Breast epithelium (tissue), 4 donors: ENCODE measurements at places on chromosomes 11 and 22.

DNA sequence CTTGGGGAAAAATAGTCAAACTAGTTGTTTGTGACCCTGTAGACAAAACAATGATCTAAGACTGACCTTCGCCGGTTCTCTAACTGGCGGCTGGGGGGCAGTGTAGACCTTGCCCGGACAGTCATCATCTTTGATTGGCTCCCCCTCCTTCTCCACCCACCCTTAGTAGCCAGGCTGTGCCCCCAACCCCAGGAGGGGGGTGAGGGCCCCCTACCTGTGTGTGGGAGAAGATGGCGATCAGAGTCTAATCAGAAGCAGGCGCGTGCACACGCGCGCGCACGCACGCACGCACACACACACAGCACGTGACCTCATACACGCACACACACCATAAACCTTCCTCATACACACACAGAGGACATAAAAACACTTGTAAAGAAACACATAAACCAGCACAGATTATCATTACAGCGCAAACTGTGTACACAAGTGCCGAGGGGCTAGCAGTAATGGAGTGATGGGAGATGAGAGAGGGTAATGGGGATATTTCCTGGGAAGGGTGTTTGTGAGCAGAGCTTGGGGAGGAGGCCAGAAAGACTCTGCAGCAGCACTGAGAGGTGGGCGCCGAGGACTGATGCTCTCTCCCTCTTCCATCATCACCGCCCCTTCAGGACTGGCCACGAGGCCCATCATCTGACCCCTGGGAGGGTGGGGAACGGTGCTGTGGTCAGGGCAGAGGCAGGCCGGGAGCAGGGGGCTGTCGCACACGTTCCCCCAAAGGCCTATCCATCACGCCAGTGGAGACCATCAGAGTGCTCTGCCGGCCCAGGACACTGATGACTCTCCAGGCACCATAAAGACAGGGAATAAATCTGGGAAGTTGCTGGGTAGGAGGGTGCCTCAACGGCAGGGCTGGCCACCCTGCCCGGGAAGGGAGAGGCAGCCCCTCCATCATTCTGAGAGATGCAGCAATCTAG is 12.2 kb downstream of the NECTIN1 start:
- H3K4me3 ChIP-seq = no peak overlapping the region
- no peaks in the 10 kb centered on the region for H3K27me3 ChIP-seq
- no peak overlapping the region for H3K27ac ChIP-seq
- no peak for DNase-seq
- H3K36me3 ChIP-seq = no peaks in the 10 kb centered on the region

DNA sequence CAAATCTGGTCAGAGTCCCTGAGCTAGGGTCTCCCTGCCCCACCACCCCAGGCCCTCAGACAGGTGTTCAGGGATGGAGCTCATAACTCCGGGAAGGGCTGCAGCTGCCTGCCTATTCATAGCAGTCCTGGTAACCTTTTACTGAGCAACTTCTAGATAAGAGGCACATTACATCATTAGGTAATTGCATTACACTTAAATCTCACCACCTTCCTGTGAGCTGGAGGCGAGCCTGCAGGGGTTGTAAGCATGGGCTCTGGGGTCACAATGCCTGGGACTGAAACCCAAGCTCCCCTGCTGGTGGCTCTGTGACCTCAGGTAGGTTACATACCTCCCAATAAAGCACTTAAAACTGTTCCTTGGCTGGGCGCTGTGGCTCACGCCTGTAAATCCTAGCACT is 22.5 kb downstream of the TP53I11 start:
- no peaks in the 10 kb centered on the region for H3K4me1 ChIP-seq
- no peak overlapping the region for H3K27ac ChIP-seq
- DNase-seq = no peak
- H3K4me3 ChIP-seq = no peak overlapping the region
- no peaks in the 10 kb centered on the region for H3K27me3 ChIP-seq

DNA sequence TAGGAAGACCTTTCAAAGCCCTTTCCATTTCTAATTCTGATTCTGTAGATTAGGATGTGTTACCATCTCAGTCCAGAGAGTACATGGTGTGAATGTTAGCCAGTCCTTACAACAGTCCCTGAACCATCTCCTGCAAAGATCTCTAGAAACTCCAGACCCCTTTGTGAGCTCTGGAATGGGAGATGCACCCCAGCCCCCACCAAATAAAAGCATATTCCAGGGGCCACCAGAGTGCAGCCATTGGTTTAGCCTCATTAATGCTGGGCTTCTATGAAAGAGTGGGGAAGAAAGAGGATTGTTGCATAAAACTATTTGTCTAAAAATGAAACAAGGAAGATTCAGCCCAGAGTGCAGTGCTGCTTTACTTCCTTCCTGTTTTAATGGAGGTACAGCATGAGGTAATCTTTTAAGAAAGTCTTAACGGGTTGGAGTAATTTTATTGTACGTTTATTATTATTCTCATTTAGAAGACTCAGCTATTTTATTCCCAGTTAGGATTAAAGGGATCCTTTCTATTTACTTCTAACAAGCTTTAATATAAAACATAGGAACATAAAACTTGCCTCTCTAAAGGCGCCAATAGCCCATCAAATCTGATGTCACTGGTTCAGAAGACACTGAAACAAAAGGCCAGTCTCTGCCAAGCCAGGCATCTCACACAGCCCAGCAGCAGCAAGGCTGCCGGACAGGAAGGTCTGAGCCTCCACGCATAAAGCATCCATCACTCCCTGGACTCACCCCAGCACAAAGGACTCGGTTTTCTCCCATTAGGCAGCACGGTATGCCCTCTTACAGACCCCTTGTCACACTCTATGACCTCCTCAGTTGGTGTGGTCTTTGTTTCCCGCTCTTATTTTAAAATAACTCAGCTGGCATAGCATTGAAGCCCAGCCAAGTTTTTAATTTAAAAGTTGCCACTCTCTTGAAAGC is 203.9 kb upstream of the BLID start:
- no peak overlapping the region for H3K4me3 ChIP-seq
- H3K36me3 ChIP-seq = no peaks in the 10 kb centered on the region
- no peak for DNase-seq
- H3K4me1 ChIP-seq = no peaks in the 10 kb centered on the region
- no peaks in the 10 kb centered on the region for H3K27me3 ChIP-seq

DNA sequence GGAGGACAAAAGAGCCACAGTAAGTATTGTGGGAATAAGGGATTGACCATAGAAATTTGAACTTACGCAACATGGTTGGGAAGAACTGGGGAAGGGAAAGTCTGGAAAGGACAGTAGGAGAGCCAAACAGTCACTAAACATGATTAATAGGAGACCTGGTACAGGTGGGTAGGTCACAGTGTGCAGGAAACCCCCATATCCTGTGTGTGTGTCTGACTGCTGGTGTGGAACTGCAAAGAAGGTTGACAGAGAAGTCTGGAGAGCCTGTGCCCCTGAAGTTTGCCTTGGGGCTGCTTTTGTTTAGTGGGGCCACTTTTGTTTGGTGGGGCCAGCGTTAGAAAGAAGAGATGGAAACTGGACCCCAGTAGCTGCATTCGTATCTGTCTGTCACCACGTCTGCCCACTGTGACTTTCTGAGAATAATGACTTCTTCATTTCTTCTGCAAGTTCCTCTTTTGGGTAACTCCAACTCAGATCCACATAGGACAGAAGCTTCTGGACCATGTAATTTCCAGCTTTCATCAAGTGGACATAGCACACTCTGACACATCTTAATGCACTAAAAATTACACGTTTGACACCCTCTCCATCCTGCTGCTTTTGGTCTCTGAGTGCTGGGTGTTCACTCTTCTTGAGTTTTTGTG is 126.8 kb upstream of the RAG2 start:
- H3K27ac ChIP-seq = no peak overlapping the region
- H3K36me3 ChIP-seq = no peaks in the 10 kb centered on the region
- no peaks in the 10 kb centered on the region for H3K27me3 ChIP-seq
- no peak for DNase-seq
- no peak overlapping the region for H3K4me3 ChIP-seq

DNA sequence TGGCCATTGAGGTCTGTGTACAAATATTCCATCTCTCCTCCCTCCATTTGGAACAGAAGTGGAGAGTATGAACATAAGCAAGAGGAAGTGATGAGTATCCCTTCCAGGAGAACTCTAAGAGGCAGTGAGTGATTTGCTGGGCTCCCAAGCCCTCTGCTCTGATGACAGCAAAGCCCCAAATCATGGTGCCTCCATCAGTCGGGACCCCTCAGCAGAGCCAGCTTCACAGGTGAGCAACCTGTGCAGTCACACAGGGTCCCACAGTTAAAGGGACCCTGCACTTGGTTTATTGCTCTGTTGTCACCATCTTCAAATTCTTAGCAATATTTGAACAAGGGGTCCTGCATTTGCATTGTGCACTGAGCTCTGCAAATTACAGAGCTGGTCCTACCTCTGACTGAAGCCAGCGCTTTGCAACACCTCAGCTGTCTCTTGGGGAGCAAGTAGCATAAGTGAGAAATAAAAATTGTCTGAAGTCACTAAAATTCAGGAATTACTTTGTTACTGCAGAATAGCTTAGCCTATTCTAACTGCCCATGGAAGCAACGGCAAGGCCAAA is 466.4 kb downstream of the MN1 start:
- no peak overlapping the region for H3K4me3 ChIP-seq
- H3K27me3 ChIP-seq = no peaks in the 10 kb centered on the region
- H3K27ac ChIP-seq = no peak overlapping the region
- H3K36me3 ChIP-seq = no peaks in the 10 kb centered on the region
- no peak for DNase-seq
- no peaks in the 10 kb centered on the region for H3K4me1 ChIP-seq

DNA sequence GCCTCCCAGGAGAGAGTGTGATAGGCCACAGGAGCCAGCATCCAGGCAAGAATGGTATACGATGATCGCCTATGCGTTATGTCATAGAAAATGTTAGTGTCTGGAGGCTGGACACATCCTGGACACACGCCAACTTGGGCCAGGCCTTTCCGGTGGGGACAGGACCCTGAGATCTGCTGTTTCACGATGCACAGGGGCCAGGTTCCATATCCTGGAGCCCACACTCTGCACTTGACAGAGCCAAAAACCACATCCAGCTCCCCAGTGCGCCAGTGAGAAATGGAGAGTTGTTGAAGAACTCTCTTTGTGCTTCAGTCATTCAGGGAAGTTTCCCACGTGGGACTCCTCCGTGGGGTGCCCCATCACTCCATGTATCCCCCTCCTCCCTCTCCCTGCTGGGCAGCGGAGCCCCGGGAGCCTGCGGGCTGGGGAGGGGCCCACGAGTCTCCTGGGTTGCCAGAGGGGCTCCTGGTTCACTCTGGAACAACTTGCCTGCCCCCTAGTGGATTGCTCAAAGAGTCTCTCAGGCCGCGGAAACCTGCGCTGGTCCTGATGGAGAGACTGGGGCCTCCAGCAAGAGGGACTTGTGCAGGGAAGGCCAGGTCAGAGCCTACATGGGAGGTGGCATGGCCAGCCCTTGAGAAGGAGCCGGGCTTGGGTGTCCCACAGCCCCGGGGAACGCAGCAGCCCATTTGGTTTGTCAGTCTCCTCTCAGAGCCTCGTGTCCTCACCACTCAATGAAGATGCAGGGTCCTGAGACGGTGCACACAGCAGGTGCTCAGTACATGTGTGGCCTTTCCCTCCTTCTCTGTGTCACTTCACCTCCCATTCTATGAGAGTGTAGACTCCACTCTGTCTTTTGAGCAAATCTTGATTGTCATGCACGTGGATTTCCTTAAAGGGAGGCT is 10.2 kb upstream of the LRRC32 start:
- no peaks in the 10 kb centered on the region for H3K27me3 ChIP-seq
- H3K36me3 ChIP-seq = no peaks in the 10 kb centered on the region
- H3K4me1 ChIP-seq = no peaks in the 10 kb centered on the region
- H3K27ac ChIP-seq = no peak overlapping the region

DNA sequence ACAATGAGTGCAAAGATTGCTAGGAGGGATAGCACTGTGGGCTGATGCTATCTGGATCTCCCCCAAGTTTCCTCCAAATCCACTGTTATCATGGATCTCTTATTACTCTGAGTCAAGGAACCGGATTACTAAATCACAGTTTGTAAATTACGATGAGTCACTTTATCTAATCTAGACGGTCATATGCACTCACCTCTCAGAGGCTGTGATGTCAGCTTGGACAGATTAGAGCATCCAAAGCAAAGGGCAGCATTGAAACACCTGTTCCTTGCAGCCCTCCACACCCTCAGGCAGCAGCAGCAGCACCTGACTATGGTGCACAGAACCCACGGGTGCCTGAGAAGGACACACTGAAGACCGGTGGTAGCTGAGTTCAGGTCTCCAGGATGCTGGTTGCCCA is 14.0 kb upstream of the POU2AF1 start:
- H3K27me3 ChIP-seq = no peaks in the 10 kb centered on the region
- no peak overlapping the region for H3K4me3 ChIP-seq
- no peak overlapping the region for H3K27ac ChIP-seq
- DNase-seq = no peak
- H3K36me3 ChIP-seq = no peaks in the 10 kb centered on the region
- no peaks in the 10 kb centered on the region for H3K4me1 ChIP-seq

- no peak overlapping the region for H3K4me3 ChIP-seq
- DNase-seq = no peak
- H3K27ac ChIP-seq = no peak overlapping the region
- H3K27me3 ChIP-seq = no peaks in the 10 kb centered on the region
- H3K36me3 ChIP-seq = no peaks in the 10 kb centered on the region
These were observed 81.7 kb upstream of the NECTIN1 start for GRCh38 chr11:119810478-119811232.

DNA sequence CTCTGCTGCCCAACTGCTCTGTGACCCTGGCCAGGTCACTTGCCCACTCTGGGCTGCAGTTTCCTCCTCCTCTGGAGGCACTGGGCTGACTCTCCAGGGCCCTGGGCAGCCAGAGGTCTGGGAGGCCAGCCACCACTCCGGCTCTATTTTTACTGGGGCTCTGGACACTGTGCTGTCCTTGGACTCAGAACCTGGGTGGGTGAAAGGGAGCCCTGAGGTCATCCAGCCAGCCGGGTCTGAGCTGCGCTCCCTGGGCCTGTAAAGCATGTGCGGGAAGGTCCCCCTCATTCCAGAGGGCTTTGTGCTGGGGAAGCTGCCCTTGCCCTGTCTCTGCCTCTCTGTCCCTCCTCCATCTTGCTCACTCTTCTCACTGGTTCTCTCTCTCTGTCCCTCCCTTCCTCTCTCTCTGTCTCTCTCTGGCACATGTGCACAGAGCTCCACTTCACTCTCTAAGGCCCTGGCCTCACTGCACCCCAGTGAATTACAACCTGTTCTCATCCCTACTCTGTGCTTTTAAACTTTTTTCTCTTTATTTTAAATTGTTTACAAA is 24.6 kb downstream of the MB start:
- H3K36me3 ChIP-seq = no peaks in the 10 kb centered on the region
- no peak overlapping the region for H3K4me3 ChIP-seq
- no peak for DNase-seq
- no peaks in the 10 kb centered on the region for H3K27me3 ChIP-seq
- H3K27ac ChIP-seq = no peak overlapping the region
- no peaks in the 10 kb centered on the region for H3K4me1 ChIP-seq
